ENCODE measurements at places on chromosomes 5 and 9. TPM values are rescaled to one million over a fixed set of nuclear protein-coding genes. Genes with fewer than 3 reads are reported as not detected.

- no peak for DNase-seq
These were observed 438.0 kb upstream of the WWC1 start for GRCh38 chr5:167853421-167853820.

- no peak for DNase-seq
These were observed 5.0 kb downstream of the IL7R start for GRCh38 chr5:35861718-35862117.

GRCh38 chr9:131094622-131095021 lies 1.7 kb upstream of the AIF1L start:
- DNase-seq: peak; percentile 57

Gene FOXI1
- not detected for total RNA-seq

Gene NRG2
- total RNA-seq: 2.6 TPM

Gene INSYN2B
- not detected for total RNA-seq

Gene AKNA
- total RNA-seq: 2.3 TPM

All from psoas muscle (tissue), 8 donors.